ENCODE measurements at places on chromosomes 6 and 20.

GRCh38 chr6:160057080-160057479 is 64.5 kb upstream of the SLC22A1 start:
- DNase-seq, result no peak

- DNase-seq, result peak; percentile 27
Observed at GRCh38 chr20:32007787-32008616, 2.2 kb upstream of the CCM2L start.

- DNase-seq, result no peak
Observed at GRCh38 chr6:107304421-107305025, 154.8 kb downstream of the PDSS2 start.

GRCh38 chr20:13883425-13883824 is 98.6 kb downstream of the NDUFAF5 start:
- no peak for DNase-seq

DNA sequence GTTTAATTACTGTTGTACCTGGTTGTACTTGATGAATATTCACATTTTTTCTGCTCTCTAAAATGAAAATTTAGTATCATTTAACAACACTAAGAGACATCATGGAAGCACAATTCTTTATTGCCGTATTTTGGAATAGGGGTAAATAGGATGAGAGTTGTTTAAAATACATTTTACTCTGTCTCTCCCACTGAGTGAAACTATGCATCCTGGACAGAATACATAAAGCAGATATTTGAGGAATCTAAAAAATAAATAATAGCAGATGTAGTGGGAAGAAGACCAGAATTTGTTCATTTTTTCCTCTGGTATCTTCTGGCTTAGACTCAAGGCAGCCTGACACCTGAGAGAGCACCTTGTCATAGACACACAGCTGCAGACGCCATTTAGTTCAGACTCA is 119.1 kb upstream of the AHI1 start:
- no peak for DNase-seq

DNA sequence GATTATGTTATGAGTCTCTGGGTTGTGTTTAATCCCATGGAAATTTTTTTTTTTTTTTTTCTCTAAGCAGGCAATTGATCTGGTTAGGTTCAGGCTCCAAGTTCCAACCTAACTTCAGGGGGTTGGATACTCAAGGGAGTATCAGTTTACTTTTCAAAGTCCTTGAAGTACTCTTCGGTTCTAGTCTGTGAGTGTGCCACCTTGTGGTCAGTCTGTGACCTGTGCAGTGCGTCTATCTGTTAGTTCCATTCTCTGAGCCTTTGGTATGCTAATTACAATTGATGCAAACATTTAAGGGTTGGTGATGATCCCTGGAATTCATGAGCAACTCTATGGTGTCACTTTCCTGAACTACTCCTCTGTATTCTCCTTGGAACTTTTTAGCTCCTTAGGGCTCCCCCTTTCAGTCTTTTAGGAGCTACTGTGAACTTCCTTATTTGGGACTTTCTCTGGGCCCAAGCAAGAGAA is 342.0 kb downstream of the SOX4 start:
- peak; percentile 66 for DNase-seq

- DNase-seq, result no peak
Observed at GRCh38 chr20:37220731-37221130, 40.9 kb downstream of the GHRH start.

DNA sequence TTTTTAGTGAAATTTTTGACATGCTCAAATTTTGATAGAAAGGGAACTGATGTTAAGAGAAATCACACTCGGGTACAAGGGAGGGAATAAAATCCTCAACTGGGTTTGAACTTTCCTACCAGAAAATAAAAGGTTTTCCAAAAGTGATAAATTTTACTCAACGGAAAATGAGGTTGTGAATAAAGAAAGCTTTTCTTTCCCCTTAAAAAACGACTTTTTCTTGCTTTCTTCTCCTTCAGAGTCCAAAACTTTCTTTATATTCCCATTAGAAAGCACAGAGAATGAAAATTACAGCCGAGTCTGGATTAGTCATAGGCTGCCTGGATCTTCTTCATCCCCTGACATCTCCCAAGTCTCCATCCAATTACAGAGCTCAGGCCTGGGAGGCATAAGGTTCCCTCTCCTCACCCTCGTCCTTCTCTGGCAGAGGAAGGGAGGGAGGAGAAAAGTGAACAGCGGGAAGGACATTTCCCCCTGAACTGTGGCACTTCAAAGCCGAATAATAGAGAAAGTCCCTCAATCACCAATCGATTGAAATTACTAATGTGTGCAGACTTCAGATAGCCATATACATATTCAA is 28.1 kb upstream of the QKI start:
- no peak for DNase-seq

DNA sequence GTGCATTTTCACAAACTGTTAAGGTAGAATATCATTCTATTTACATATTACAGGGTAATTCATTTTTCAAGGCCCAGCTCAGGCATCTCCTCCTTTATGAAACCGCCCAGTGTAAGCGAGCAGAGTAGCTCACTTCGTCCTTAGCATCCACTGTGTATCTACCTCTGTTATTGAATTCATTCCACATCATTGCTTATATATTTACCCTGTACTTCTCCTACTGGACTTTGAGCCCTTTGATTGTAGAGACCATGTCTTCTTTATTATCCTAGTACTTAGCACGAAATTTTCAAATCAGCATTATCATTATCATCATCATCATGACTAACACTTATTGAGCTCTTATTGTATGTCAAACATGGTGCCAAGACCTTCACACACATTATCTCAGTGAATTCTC is 76.7 kb downstream of the FRK start:
- DNase-seq, result no peak

- no peak for DNase-seq
Observed at GRCh38 chr6:14567842-14568241, 450.3 kb downstream of the CD83 start.

- DNase-seq, result peak; percentile 56
Observed at GRCh38 chr6:79250107-79250514, 15.6 kb upstream of the HMGN3 start.

DNA sequence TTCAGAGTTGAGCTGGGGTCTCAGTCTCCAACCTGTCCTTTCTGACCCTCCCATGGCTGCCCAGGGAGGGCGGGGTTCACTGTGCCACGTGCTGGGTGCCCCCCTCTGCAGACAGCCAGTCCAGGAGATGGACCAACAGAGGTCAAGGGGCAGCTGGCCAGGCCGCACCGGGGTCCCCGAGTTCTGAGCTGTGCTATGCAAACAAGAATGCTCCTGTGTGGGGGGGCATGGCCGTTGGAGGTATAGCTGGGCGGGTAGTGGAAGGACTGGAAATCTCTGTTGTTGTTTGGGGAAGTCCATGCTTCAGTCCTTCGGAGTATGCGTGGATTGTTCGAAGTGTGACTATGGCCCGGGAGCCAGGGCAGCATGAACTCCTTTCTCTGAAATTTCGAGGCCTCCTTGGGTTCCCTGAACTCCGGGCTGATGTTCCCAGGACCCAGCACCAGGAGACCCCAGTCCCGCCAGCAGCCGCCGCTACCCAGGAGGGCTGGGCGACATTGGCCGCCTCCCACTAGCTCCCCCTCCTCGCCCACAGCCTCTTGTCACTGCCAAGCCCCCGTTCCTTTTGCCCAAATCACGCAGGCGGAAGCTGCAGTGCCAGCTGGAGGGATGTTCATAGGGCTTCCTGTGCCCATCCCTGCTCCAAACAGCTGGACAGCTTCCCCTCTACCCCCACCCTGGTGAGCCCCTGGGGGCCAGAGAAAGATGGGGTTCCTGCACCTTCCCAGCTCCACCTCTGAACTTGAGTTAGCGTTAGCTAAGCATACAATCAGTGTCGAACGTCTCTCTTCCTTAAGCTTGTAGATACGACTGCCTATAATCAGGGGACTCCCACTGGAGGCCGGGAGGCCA is 126.6 kb downstream of the TAF4 start:
- no peak for DNase-seq

DNA sequence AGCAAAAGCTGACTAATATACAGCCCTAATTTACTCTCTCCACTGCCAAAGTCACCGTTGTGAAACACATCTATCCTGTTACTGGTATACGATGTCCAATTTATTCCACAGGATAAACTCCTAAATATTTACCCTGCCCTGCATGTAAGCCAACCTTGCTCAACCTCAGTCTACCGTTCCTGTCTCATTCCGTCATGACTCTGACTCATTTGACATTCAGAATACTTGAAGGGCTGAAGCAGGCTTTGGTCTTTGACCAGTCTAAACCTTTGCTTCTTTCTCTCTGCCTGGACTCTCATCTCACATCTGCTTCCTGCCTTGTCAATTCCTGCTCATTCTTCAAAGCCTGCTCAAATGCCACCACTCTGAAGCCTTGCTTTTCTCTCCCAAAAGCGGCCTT is 157.5 kb downstream of the SCP2D1 start:
- no peak for DNase-seq

GRCh38 chr6:150297327-150298029 is 71.3 kb upstream of the IYD start:
- no peak for DNase-seq

GRCh38 chr6:93407186-93407585 is 12.2 kb downstream of the EPHA7 start:
- no peak for DNase-seq

DNA sequence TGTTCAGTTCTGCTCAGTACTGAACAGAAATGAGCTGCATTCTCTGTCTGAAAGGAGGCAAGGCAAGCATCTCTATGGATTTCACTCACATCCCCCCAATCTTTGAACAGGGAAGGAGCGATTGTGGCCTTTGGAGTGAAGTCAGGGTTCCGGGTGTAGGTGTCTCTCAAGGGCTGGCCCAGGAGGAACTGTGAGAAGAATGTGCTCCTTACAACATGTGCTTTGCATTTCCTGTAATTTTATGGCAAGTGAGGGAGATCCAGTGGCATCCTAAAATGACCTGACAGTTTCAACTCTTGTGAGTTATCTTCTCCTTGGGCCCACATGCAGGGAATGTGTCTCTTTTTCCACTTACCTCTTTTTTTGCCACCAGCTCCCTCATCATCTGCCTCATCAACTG is 63.0 kb upstream of the RIN2 start:
- no peak for DNase-seq

- peak; percentile 74 for DNase-seq
Observed at GRCh38 chr6:28357036-28357435, 7.3 kb downstream of the ZKSCAN3 start.

- no peak for DNase-seq
Observed at GRCh38 chr6:148443798-148444560, 101.3 kb downstream of the SASH1 start.

- DNase-seq, result no peak
Observed at GRCh38 chr6:52138284-52138683, 47.9 kb upstream of the IL17A start.

DNA sequence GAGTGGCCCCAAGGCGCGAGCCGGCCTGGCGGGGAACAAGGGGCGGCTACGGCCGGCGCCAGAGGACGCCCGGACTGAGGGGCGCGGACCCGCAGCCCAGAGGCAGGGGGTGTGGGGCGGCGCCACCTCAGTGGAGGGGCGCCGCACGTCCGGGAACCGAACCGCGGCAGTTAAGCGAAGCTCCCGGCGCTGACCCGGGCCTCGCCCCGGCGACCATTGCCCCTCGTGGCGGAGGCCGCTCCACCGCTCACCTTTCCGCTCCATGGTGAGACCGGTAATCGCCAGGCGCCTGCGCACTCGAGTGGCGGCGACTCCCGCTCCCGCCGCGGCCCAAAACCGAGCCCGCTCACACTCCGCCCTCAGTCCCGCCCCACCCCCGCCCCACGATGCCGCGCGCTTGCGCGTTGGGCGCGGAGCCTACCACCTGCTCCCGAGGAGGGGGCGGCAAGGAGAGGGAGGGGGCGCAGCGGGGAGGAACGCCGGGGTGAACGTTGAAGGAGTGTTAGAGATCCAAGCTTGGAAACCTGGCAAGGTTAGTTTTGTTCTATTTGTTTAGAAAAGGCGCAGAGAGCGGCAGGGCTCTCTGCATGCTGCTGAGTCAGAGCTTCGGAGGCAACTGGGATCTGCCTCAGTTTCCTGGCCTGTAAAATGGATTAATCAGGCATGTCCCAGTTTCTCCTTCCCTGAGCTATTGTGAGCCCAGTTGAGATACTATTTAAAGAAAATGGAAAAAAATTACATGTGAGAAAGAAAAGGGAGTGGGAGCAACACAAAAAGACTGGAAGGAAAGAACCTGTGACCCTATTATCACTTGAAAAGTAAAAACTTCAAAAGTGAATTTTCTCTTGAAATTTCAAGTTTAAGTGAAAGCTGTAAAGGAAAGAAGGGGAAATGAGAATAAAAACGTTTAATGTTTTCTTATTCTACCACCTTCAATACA is at the start of gene SRPK1:
Gene SRPK1 (minus strand): TSS at position 306 of the 940 bp plus-strand sequence. CDS start 42 bp downstream, at position 264.
- DNase-seq, result peak; percentile 95

- DNase-seq, result no peak
Observed at GRCh38 chr6:70385901-70386300, 27.4 kb upstream of the FAM135A start.

- peak; percentile 10 for DNase-seq
Observed at GRCh38 chr6:110295451-110296165, 62.5 kb downstream of the METTL24 start.

DNA sequence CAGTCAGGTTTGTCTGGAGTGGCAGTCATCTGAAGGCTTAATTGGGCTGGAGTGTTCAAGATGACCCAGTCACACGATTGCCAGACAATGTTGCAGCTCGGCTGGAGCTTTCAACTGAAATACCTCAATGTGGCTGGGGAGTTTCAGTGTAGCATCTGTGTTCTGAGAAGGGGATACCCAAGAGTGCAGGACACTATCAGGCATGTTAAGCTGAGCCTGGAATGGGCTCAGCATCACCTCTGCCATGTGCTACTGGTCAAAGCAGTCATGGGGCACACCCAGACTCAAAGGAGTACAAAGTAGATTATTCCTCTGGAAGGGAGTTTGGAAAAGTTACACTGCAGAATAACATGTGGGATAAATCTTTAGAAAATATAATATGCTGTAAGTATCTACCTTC is 363.9 kb downstream of the KIF16B start:
- no peak for DNase-seq

- peak; percentile 13 for DNase-seq
Observed at GRCh38 chr6:21386744-21387143, 206.8 kb upstream of the SOX4 start.

DNA sequence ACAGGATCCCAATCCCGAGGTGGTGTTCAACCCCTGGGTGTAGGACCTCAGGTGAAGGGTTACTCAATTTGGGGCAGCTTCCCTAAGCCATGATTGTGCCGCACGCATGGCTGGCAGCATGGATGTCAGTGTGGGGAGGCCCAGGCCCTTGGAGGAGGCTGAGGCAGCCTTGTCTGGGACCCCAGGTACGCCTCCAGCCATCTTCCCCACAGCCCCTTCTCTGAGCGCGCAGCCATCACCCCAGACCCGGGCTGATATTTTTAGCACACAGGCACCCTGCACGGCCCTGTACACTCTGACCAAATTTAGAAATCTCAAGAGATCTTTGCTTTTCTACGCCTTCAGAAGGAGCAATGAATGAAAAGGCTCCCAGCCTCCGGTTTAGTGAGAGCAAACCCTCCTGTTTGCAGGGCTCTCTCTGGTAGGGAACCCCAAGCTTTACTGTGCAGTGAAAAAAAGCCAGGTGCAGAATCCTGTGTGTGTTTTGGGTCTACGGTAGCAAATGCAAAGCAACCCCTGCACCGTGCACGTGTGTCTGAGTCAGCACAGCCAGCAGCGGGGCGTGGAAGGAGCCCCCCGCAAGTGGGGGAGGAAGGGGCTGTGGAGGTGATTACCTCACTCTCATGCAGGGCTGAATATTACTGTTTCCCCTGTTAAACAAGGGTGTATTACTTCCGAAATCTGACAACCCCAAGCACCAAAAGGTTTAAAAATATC is 44.3 kb downstream of the CTCFL start:
- peak; percentile 38 for DNase-seq

- peak; percentile 72 for DNase-seq
Observed at GRCh38 chr20:19867940-19868371, 109.9 kb downstream of the RIN2 start.
